Fibroblast of skin of abdomen (primary cell): ENCODE measurements at places on chromosomes 12 and 14.

DNA sequence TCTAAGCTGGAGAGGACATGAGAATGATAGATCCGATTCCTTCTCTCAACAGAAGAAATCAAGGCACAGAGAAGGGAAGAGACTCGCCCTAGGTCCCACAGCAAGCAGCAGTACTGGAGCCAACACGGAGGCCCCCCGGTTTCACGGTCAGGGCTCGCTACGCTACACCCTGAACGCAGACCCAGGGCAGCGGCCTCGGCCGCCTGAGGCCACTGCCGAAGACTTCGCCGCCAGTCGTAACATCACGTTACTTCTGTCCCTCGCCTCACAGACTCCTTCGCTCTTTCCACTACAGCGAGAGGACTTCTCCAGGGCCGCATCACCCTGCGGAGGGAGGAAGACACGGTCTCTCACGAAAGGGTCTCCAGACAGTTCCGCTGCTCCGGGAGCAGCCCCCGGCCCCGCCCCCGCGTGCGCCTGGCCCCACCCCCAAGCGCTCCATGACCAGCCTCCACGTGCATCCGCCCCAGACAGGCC, 411 bp upstream of the DCAF4 start:
- DNase-seq, result no peak

GRCh38 chr12:71556875-71557274, 106.8 kb downstream of the ZFC3H1 start:
- DNase-seq, result peak; percentile 95

GRCh38 chr12:11756523-11756922, 107.0 kb downstream of the ETV6 start:
- DNase-seq, result no peak

GRCh38 chr12:12481631-12482030, 81.0 kb downstream of the DUSP16 start:
- no peak for DNase-seq

GRCh38 chr12:75489613-75490210, 9.2 kb downstream of the GLIPR1 start:
- peak; percentile 18 for DNase-seq

DNA sequence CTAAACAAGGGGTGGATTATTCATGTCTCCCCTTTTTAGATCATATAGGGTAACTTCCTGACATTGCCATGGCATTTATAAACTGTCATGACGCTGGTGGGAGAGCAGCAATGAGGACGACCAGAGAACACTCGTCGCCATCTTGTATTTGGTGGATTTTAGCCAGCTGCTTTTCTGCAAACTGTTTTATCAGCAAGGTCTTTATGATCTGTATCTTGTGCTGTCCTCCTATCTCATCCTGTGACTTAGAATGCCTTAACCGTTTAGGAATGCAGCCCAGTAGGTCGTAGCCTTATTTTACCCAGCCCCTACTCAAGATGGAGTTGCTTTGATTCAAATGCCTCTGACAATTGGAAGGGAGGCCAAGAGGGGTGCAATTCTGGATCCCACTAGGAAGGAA, 5.8 kb upstream of the CCDC63 start:
- no peak for DNase-seq

DNA sequence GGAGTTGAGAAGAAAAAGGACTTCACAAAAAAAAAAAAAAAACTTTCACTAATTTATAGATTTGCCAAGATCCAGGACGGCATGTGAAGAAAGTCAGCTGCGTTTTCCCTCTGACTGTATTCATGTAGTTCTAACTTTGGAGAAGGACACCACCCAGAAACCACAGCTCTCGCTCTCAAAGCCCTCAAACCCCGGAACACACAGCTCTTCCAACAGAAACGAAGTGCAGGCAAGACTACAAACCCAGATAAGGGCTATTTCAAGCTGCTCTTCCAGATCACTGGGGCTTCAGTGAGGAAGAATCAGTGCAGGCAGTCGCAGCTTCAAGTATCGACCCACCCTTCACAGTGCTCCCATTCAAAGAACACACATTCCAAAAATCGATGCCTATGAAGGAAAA, 13.2 kb downstream of the KCNH5 start:
- DNase-seq, result peak; percentile 4

DNA sequence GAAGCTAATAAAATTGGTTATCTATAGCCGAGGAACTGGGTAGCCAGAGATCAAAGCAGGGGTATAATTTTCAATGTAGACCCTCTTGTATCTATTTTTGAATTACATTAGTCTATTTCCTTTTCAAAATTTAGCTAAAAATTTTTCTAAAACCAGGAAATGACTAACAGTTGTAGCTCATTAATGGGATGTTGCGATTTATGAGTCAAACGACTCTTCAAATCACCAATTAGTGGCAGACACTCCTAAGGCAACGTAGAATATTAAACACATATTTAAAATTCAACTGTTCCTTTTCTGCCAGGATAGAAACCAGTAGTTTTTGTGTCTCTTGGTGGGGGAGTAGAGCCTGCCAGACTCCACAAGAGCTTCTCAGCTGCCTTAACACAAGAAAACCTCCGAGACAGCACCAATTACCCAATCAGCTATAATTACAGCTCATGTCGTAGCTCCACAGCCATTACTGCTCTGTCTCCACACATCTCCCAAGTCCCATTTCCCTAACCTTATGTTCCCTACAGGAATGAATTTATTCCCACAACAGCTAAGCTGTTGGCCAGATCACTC, 26.9 kb downstream of the GCN1 start:
- DNase-seq, result peak; percentile 22

- DNase-seq, result no peak
These were observed 50.4 kb downstream of the SLC24A4 start for GRCh38 chr14:92373336-92373735.

GRCh38 chr12:131803961-131804521, 24.2 kb upstream of the MMP17 start:
- peak; percentile 60 for DNase-seq

DNA sequence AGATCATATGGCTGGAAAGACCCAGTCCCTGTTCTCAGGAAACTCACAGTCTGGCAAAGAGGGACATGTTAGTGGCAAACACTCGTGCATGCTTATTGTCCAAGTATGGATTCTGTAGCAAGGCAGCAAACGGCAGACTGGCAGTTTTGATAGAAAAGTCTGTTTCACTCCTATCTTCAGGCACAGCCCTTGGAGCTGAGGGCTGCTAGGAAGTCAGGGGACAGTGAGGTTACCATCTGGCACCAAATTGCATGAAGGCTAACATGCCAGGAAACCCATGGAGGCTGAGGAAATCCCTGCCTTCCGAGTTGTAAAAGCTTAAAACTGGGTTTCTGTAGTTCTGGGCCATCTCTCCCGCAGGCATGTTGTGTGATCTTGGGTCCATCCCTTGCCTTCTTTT, 32.9 kb downstream of the CALM1 start:
- no peak for DNase-seq

- DNase-seq, result peak; percentile 22
These were observed at the start of gene ANO2 for GRCh38 chr12:5945071-5946008. ANO2 (minus strand) TSS chr12:5945259; CDS start chr12:5945217, 42 bp downstream.

DNA sequence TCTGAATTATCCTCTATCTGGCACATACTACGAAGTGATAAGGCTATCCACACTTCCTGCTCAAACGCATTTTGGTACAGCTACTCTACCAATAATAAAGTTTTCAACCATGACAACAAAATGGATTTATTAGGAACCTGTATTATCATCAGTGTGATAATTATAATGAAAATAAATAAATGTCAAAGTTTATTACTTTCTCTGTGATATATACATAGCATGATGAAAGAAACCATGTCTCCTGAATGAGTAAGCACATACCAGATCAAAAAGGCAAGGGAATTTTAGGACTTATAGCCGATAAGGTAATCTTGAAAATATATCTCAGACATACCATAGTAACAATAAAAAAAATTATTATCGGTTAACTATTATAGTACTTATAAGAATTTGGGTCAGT, 61.1 kb downstream of the CPNE8 start:
- no peak for DNase-seq

GRCh38 chr12:31234053-31234840, 91.7 kb downstream of the SINHCAF start:
- no peak for DNase-seq

DNA sequence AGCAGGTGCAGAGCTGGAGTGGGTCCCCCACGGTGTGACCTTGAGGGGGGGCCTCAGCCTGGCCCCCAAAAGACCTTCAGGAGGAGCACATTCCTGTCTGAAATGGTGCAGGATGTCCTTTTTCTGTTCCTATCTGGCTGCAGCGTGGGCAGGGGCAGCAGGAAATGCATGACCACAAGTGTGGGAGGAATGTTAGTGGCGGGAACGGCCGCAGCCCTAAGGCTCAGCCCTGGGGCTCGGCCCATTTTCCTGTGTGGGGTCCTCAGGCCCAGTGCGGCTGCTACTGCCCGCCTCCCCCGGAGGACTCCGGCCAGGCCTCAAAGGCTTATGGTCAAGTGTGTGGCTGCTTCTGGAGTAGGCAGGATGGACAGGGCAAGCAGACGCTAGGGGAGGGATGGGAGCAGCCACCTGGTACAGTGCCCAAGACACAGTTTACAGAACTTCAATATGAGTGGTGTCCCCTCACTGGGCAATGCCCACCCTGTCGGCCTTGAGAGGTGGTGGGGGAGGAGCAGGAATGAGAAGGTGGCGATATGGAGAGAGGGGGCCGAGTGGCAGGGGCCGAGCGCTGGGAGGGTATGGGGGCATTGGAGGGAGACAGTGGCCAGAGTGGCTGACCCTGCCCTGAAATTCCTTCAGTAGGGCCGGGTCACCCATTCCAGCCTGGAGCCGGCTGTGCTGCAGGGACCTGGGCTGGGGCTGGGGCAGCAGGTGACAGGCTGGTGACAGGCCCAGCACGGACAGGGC, 137.4 kb downstream of the CALM1 start:
- peak; percentile 16 for DNase-seq

DNA sequence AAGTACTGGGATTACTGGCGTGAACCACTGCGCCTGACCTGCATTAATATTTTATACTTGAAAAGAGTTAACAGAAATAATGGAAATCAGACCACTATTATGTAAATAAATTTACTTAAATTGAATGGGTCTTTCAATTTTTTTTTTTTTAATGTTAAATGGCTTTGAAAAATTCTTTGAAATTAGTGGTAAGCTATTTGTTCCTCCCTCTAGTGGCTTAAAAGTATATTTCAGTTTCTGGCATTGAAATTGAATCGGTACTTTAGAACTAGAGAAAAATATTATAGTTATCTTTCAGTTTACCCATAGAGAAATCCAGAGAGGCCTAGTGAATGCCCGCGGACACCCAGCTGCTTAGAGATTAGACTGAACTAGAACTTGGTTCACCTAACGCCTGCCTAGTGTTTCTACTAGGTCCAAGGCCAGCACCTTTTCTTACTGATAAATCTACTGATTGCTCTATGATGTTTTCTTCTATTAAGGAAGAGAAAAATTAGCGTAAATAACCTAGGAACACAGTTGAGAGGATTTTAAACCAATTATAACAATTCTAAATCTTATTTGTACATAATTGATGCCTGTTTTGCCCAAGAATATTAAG, 106.5 kb downstream of the EML1 start:
- DNase-seq, result peak; percentile 14
